H9 (cell line): ENCODE measurements at places on chromosomes 16 and 17. TPM values are rescaled to one million over a fixed set of nuclear protein-coding genes. Genes with fewer than 3 reads are reported as not detected.

DNA sequence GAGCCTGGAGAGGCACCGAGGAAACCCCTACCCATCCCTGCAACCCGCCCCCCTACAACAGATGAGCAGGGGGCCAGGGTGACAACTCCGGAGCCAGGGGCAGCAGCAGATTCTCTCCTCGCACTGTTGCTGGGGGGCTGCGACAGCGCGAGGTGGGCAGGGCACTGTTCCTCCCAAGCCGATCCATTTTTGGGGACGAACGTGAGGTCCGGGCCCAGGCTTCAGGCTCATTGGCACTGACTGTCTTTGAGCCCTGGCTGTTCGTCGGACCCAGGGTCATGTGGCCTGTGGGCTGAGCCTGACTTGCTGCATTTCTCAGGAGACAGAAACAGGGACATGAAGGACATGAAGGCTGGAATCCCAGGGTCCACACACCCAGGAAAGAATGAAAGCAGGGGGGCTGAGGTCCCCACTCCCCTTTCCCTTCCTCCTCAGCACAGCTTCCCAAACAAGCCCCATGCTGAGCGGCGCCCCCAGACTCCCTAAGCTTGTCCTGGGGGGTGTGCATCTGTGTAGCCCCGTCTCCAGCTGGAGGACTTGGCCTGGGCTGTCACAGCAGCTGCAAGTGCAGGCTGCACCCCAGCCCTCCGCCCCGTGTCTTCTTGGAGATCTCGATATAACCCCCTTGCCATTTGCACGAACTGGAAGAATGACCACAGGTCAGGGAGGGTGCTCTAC is 18.7 kb downstream of the CEP295NL start:
- DNase-seq = no peak

DNA sequence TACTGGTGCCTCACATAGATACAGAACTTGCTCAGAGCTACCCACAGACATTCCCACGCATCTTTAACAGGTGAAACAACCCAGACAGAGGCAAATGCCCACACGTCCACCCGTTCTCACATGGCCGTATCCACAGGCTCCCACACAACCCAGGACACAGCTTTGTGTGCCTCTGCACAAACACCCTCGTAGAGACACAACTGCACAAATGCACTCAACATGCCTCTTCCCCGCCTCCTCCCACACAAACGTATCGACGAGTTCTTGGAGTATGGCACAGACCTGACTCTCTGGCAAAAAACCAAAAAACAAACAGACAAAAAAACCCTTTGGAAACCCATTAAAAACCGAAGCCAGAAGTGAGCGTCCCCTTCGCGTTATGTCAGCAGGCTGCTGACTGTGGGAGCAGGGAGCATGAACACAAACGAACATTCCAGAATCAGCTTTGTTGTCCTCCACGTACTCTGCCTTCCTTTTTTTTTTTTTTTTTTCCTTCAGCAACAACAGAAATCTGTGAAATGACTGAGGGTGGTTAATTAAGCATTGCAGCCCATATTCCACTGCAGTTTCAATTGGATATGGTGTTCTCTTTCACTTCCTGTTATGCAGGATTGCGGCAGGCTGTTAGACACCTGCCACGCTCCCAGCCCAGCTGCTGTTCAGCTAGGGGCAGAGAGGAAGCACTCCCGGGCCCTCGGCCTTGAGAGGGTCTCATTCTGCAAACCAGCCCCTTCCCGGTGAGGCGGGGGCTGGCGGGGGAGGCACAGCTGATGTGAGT is 313.7 kb downstream of the MAF start:
- peak; percentile 43 for DNase-seq

- peak; percentile 91 for DNase-seq
These were observed 148.3 kb downstream of the KATNIP start for GRCh38 chr16:27698266-27698665.

DNA sequence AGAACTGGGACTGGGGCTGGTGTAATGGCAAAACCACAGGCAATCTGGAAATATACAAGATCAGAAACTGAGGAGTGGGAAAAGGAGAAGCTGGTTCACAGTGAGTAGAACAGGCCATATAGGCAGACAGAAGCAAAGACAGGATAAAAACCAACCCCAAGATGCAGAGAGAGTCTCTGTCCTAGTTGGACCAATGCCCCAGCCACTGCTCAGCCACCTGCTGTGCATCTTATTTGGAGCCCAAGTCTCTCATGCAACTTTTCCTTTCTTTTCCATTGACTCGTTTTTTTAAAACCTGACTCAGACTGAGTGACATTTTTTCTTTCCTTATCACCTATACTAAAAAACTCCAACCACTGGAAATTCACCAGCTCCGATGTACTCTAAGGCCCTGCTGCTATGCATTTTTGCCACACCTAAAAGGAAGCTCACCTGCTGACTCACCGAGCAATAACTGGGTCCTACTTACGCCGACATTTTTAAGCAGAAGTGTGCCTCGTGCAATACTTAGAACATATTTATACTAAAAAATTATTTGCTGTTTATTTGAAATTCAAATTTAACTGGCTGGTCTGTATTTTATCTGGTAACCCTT is 100.8 kb upstream of the XYLT1 start:
- DNase-seq = no peak

GRCh38 chr17:29613352-29613837 is 9.3 kb downstream of the CORO6 start:
- peak; percentile 98 for DNase-seq

TNFRSF17 gene
- not detected in 2 replicates for total RNA-seq
